ENCODE measurements at places on chromosomes 2 and 18.
A peak's percentile ranks its signal among the peaks of the same experiment; 100 is the strongest.

DNA sequence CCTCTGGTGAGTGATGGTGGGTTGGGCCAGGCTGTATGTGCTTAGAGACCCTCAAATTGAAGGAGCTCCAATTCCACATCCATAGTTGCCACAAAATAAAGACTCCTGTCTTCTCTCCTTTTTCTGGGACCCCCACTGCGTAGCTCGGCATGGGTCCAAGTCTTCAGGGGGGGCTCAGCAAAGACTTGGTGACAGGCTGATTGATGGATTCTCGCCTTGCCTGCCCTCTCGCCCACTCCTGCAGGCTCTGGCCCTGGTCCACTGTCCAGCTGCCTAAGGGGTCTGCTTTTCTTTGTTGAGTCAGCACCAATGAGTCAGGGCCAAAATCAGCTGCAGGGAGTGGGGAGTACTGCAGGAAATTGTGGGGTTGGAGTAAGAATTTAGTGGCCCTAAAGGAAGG, 21.5 kb downstream of the RPL37A start:
- no peak for DNase-seq

DNA sequence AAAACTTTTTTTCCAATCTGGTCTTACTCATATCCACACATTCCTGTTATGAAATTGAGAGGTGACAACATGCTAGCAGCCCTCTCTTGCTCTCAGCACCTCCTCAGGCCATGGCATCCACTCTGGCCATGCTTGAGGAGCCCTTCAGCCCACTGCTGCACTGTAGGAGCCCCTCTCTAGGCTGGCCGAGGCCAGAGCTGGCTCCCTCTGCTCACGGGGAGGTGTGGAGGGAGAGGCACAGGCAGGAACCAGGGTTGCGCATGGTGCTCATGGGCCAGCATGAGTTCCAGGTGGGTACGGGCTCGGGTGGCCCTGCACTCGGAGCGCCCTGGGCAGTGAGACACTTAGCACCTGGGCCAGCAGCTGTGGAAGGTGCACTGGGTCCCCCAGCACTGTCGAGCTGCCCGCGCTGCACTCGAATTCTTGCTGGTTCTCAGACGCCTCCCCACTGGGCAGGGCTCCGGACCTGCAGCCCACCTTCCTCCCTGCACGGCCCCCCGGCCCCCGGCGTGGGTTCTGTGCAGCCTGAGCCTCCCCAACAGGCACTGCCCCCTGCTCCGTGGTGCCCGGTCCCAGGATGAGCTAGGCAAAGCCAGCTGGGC, 1669.6 kb upstream of the CELF4 start:
- no peak for DNase-seq

DNA sequence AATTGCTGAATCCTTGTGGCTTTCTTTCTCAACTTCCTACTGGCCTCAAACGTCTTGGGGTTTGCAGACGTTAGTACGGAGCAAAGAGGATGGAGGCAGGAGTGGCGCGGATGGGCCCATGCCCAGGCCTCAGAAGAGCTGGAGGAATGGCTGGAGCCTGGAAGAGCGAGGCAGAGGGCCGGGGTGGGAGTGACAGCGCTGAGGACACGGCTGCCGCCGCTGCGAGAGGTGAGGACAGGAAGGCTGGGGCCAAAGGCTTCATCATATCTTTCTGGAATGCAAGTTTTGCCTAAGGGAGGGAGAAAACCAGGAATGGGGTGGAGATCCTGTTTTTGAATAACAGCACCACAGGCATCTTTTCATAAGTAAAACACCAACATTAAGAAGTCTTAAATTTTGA, 178.5 kb upstream of the SESTD1 start:
- no peak for DNase-seq

- no peak for DNase-seq
Observed at GRCh38 chr2:34365932-34366331, 766.8 kb upstream of the FAM98A start.

GRCh38 chr18:50113726-50114125, 81.2 kb downstream of the MYO5B start:
- DNase-seq: no peak

GRCh38 chr2:21268878-21269224, 145.1 kb downstream of the TDRD15 start:
- DNase-seq: peak; percentile 4

- DNase-seq: no peak
Observed at GRCh38 chr2:189164746-189165145, 14.8 kb downstream of the COL5A2 start.

- peak; percentile 28 for DNase-seq
Observed at GRCh38 chr2:160918906-160919503, 241.2 kb upstream of the TANK start.

- DNase-seq: peak; percentile 22
Observed at GRCh38 chr2:68371581-68371980, 6.5 kb downstream of the PLEK start.

DNA sequence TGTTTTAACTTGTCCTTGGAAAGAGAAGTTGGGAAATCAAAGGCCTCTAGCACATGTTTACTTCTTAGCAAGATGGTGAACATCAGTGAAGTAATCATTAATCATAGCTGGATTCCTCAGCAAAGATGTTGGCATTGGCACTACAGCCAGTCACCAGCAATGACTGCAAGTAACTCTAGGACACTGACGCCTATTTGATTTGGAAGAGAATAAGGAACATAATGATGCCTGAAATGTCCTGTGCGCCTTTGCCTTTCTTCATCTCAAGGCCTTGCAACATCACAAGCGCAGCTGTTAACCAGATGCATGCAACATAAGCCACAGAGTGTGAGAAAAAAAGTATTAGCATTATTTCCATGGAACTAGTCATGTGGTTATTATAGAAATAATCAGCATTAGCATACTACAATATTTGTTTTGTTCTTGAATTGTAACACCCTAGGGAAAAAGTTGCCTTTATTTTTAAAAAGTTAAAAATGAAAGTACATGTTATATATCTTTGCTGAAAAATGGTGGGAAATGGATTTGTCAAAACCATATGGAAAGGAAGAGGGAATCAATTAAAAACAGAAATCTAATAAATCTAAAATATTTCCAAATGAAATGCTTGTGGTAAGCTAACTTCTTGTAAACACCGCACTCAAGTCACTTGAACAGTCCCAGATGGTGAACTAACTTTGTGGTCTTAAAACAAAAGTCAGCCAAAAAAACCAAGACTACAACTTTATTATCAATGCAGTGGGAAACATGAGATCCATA, 55.6 kb downstream of the THADA start:
- no peak for DNase-seq

GRCh38 chr18:43046322-43046721, 69.2 kb downstream of the RIT2 start:
- DNase-seq: no peak

DNA sequence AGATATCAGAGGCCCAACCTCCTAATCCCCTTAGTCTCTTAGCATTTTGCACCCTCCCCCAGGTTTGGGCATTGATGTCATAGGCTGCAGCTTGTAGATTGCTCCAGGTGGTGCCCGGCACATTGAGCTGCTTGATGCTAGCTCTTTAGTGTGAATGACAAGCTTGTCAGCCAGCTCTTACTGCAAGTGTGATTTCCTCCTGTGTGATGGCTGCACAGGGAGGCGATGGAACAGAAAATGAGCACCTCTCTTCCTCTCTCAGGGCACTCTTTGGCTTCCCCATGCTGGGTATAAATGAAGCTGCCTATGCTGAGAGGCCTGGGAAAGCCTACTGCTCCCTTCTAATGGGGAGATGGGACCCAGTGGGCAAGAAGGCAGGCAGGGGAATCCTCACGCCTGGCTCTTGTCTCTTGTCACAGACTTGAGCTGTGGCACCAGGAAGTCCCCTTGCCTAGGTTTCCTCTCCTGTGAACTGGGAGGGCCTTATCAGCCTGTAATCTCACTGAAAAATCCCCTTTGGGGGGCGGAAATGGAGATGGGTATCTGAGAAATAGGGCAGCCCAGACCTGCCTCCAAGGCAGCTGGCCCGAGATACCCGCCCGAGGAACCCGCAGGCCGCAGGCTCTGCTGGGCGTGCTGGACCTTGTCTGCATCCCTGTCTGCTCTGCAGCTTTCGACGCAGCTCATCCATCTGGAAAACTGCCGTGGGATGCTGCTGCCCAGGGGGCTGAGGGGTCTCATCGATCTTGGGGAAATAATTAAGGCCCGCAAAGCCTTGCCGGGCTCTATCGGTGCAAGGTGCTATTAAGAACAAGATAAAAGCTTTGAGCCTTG, 163.5 kb upstream of the CXCR4 start:
- no peak for DNase-seq

DNA sequence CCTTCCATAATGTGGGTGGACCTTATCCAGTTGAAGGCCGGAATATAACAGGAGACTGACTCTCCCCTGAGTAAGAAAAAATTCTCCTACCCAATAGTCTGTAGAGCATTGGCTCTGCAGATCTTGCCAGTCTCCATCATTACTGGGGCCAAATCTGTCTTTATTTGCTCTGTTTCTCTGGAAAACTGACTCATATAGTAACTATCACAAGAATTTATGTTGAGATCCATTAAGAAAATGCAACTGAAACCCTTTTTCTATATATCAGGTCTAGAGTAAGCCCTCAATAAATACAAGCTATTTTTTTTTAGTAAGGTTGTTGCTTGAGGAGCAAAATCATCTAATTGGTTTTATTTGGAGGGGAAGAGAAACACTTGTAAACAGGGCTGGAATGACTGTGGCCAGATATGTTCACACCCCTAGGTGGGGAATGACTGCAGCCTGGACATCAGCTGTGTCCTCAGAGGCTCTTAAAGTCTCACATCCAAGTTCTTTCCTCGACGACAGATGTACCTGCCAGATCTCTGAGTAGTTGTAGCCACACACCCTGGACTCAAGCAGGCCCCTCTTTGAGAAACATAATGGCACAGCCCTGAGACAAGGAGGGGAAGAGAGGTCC, 339.7 kb downstream of the TNS1 start:
- DNase-seq: no peak

GRCh38 chr2:163571423-163572102, 164.2 kb downstream of the FIGN start:
- no peak for DNase-seq

DNA sequence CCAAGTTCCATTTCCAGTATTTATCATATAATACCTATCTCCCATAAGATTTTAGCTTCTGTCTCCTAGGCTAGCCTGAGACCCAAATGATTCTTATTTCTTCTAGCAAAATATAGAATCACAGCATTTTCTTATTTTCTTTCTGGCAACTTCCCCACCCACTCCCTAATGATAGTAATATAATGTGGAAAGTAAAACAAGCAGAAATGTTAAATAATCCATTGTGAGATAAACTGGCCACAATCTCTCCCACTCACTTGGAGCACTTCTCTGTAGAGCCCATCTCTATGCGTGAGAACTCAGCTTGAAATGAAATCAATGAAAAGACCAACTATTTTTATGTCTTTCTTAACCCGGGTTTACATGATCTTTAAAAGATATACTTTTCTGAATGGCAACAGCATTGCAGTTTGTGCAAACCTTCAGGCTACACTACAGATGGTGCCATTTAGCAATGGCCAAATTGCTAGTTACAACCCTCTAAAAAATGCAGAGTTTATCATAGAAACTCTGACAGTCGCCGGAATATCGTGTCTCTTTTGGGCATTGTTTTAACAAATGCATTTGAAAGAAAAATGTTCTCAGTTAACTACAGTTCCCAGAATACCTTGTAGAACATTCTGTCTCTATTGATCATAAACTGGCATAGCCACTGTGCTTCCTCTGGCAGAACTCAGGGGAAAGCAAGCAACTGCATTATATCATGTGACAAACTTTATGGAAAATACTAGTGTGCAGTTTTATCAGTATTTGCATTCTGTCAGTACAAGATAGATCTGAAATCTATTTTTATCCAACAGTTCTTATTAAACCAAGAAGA, 1407.4 kb upstream of the ZEB2 start:
- no peak for DNase-seq

- DNase-seq: no peak
Observed at GRCh38 chr18:74249181-74249968, 42.4 kb downstream of the CYB5A start.

- no peak for DNase-seq
Observed at GRCh38 chr18:51857989-51858388, 482.0 kb upstream of the DCC start.

DNA sequence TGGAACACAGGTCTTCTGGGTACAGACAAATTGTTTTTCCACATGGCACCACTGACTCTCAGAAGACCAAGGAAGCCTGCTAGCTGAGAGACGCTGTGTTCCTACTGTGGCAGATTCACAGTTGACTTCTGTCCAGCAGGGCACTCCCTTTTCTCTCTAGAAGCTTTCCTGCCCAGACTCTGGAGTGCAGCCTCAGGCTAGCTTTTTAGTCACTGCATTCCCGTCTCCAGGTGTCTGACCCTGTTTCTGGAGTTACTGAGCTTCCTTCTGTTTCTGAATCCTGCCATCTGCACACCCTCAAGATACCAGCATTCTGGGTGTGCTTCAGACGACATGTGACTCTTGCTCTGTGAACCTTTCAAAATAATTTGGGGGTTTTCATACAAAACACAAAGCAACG, 125.1 kb downstream of the TMEM200C start:
- DNase-seq: no peak

- no peak for DNase-seq
Observed at GRCh38 chr18:59898093-59898492, 1.7 kb upstream of the PMAIP1 start.

GRCh38 chr2:210768329-210768910, 212.0 kb downstream of the CPS1 start:
- no peak for DNase-seq

GRCh38 chr18:62812242-62812641, 96.9 kb downstream of the PHLPP1 start:
- no peak for DNase-seq

- no peak for DNase-seq
Observed at GRCh38 chr18:80006724-80007123, 18.4 kb upstream of the TXNL4A start.

GRCh38 chr2:236166796-236167296, 1.3 kb downstream of the GBX2 start:
- peak; percentile 29 for DNase-seq

GRCh38 chr2:105791229-105791628, 46.5 kb downstream of the NCK2 start:
- DNase-seq: no peak

DNA sequence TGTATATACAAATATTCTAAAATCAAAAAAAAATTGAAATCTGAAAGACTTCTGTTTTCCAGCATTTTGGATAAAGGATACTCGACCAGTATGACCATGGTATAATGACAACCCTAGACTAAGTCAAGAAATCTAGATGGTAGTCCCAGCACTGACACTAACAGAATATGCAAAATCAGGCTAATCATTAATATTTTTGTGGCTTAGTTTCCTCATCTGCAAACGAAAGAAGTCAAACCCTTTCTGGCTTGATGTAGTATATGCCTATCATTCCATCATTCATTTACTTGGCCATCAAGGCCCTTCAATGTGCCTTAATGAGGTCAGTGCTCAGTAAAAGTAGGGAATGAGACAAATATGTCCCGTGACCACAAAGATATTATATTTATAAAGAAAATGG, 83.5 kb downstream of the NCKAP5 start:
- DNase-seq: no peak
